ENCODE measurements at places on chromosomes 2 and 18.
A peak's percentile ranks its signal among the peaks of the same experiment; 100 is the strongest.

GRCh38 chr18:13501543-13501887, 224.8 kb downstream of the FAM210A start:
- DNase-seq: no peak

DNA sequence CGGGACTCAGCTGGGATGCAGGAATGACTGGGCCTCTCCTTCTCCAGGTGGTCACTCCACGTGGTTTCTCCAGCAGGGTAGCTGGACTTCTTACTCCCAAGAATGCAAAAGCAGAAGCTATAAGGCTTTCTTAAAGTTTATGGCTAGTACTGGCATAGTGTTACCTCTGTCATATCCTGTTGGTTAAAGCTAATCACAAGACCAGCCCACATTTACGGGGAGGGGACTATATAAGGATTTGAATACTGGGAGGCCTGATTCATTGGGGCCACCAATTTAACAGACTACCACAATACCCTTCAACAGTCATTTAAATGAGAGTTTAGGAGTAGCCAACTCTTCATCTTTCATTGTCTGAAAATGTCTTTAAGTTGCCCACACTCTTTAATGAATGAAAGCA, 94.4 kb upstream of the TSPYL6 start:
- no peak for DNase-seq

DNA sequence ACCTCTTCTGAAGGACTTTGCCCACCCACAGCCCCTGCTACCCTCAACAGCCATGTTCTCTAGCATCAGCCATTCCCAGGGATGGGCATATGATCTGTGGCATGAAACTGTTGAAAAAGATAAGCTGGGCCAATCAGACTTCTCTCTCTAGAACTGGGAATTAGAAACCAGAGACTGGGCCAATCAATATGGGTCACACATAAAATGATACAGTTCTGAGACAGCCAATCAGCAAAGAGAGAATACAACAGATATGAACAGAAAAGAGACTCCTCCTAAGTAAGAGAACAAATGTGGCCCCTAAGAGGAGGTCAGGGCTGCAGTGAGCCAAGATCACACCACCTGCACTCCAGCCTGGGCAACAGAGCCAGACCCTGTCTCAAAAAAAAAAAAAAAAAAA, 2.1 kb downstream of the KIDINS220 start:
- DNase-seq: no peak

GRCh38 chr18:78584459-78585022, 395.1 kb upstream of the SALL3 start:
- DNase-seq: no peak

- no peak for DNase-seq
These were observed 20.0 kb upstream of the SGPP2 start for GRCh38 chr2:222404151-222404905.

- peak; percentile 9 for DNase-seq
These were observed 254.0 kb upstream of the POU3F3 start for GRCh38 chr2:104599787-104600510.

DNA sequence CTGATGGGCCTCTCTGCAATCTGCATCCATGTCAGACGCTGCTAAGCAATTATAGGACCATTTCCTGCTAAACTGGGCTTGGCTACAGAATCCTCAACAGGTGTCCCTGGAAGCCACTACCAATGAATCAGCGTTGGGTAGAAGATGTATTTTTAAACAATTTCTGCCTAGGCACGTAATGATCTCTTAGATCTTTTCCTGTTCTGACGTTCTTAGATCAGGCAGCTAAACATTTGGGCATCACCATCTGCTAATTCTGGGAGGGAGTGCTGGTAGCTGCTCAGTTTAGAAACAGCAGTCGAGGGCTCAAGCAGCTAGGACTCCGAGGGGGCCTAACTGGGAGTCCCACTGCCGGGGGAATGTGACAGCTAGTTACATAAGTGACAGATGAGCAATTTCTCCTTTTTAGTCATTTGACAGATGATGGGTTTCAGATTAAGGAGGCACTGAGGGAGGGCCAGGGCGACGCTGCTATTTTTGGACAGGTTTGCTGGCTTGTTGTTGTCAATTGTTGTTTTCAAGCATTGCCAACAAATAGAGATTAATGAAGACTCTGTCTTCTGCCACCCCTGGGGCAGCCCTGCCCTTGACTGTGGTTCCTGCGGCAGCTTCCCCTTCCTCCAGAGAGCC, 92.7 kb downstream of the MRO start:
- DNase-seq: peak; percentile 49

GRCh38 chr2:42095923-42096408, 48.1 kb downstream of the PKDCC start:
- DNase-seq: no peak

DNA sequence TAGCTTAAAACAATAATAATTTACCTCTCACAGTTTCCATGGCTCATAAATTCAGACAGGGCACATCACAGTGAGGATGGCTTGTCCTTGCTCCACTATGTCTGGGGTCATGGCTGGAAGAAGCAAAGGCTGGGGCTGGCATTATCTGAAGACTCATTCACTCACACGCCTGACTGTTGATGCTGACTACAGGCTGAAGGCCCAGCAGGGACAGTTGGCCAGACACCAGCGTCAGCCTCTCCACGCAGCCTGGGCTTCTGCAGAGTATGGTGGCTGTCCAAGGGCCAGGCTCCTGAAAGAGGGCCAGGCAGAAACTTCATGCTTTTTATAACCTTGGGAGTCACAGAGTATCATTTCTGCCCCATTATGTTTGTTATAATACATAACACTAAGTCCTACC, 33.4 kb downstream of the YPEL5 start:
- no peak for DNase-seq

- DNase-seq: no peak
These were observed 253.2 kb downstream of the GLI2 start for GRCh38 chr2:120988700-120989511.

DNA sequence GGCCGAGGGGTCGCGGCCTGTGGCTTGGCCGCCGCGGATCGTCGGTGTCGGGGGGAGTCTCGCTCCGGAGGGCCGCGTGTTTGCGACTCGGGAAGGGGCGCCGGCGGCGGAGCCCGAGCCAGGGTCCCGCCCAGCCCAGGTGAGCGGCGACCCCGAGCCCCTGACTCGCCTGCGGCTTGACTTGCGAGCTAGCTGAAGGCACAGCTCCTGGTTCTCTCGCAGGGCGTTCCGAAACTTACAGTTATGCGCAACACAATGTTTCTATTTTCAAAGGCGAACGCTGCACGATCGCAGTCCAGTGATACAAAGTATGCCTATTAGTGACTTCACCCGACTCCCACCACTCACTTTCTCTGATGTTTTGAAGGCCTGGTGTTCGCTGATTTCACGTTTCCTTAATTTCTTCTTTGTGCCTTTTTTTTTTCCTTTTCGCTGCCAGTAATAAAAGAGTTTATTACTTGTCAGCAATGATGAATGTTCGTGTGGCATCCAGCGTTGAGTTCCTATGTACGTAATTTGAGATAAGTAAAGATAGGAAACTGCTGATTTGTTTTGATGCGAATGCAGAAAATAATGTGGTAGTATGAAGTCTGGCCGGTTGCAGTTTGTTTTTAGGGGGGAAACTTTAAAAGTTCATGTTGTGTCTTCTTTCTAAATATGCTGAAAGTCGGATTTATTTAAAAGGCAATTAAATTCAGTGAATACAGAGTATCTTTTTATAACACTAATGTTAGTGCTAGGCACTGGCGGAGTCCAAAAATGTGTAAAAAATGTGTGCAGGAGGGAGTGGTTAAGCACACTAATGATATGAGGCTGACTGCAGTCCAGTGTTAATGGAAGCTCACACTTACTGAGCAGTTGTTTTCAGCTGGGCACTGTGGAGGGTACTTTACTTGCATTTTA, 706 bp downstream of the UBXN2A start:
- DNase-seq: peak; percentile 20

- DNase-seq: no peak
These were observed 15.2 kb upstream of the CCDC74B start for GRCh38 chr2:130160131-130160530.

- no peak for DNase-seq
These were observed 125.7 kb downstream of the UXS1 start for GRCh38 chr2:106068451-106068850.

GRCh38 chr2:8638327-8638726, 43.5 kb upstream of the ID2 start:
- DNase-seq: no peak

DNA sequence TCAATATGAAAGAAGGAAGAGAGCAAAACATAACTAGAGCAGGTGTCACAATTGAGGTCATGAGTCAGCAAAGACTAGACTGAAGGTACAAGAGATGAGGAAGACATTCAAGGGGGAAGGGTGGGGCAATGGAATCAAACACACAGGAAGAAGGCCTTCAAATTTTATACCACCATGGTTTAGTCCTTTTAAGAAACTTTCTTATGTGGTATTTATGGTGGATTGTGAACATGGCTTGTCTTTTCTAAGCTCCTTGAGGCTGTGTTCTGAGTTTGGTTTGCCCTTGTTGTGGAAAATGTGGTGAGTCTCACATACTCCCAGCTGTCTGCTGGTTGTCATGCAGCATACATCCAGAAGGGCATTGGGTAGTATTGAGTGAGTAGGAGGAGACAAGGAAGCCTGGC, 62.1 kb downstream of the NABP1 start:
- no peak for DNase-seq

- DNase-seq: no peak
These were observed 69.8 kb downstream of the MAP3K20 start for GRCh38 chr2:173145454-173145853.

DNA sequence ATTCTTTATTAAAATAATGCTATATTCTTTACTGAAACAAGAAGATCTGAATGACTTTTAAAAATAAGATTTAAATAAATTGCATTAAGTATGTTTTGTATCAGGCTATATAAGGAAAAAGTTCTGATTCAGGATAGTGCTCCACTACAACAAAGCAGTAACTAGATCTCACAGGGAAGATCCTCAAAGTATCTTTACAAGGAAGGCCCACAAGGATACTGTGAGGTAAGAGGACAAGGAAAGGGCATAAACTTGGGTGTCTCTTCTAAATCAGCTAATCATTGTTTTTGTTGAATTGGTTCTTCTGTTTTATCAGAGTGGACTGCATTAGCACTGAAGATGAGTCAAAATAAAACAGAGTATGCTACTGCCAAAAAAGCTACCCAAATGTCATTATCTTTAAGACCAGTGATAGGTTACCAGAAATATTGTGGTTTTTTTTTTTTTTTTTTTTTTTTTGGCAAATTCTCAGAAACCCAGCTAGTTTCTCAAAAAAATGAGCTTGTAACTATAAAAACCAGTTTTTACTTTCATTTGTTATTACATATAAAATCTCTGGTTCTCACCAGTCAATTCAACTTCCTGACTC, 160.9 kb downstream of the BAZ2B start:
- no peak for DNase-seq

- DNase-seq: no peak
These were observed 162.6 kb upstream of the SLC39A10 start for GRCh38 chr2:195494451-195494850.

DNA sequence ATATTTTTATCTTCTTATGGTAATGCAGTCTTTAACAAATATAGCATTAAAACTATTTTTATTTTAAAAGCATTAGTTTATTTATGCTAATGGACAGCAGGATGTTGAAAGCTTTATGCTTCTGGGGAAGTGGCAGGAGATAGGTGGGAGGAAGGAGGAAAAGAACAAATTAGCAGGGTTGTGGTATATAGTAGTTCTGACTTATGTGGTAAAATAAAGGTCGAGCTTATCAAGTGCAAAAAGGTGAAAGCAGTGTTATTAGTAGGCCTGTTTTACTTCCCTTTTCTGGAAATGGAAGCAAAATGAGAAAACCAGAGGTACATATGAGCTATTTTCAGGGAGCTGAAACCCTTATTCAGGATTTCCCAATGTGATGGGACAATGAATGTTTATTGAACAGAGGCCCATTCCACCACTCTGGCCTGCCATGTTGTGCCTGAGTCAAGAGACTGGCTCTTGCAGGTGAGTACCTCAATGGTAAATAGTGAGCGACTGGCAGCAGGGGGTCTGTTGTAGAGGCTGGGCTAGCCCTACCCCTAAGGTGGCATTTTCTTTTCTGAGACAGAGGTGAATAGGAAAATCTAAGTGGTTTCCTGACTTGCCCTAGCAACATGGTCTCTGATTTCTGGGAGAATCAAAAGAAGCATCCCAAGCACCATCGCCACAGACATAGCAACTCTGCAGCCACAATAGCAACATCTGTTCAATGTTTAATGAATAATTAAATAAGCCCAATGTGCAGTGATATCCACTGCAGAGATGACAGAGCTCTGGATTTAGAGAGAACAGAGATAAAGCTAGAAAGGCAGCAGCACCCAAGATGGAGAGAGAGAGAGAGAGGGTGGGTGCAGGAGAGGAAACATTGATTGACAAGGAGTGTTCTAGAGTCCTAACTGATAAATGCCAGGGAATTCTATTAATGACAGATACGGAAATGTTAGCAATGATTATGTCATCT, 119.7 kb downstream of the UPP2 start:
- DNase-seq: no peak

DNA sequence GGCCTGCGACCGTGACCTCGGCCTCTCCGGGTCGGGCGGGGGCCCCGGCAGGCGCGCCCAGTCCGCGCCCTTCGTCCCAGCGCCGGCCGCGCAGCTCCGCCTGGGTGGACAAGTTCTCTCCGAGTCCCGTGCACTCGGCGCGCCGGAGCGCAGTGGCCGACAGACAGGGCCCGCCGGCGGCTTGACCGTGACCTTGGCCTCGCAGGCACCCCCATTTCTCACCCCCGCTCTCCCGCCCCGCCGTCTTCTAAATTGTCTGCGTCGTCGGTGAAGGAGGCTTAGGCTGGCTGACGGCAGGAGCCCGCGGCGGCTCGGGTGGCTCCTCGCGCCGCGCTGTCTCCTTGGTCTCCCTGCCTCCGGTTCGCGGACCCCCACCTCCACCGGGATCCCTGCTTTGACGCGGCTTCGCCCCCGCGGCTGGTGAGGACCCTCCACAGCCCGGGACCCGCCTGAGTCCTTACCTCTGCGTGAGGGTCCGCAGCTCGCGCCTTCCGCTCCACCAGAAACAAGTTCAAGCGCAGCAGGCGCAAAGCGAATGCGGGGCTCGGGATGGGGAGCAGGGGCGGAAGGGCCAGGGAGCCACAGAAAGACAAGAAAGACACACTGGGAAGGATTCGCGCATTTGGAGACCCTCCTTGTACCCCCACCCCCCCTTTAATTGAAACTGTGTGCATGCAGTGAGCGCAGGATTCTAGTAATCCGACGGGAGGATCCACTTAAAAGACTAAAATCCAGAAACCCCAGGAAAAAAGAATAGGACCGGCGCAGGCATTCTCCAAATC, 4.0 kb downstream of the PTGR3 start:
- no peak for DNase-seq

DNA sequence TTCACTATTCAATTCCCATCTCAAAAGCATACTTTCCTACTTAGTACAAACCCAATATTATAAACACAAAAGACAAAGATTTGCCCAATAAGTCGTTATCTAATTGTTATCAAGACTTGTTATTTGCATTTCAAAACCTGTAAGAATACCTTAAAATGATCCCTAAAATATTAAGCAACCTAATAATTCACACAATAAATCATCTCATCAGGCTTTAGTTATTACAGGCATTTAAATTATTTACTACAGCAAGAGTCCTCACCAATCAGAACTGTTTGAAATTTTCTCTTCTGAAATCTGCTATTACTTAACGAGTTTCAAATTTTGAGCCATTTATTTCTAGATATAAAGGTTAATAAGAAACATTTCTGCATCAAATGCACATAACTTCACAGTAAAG, 1.6 kb downstream of the CCDC88A start:
- no peak for DNase-seq

- no peak for DNase-seq
These were observed 95.7 kb downstream of the MAIP1 start for GRCh38 chr2:200050921-200051610.

Data from posterior cingulate gyrus (tissue), 11 donors.